ENCODE measurements at places on chromosomes 2 and 18.

- no peaks in the 10 kb centered on the region for H3K27me3 ChIP-seq
- peaks cover 33% of the 10 kb centered on the region for H3K4me1 ChIP-seq
- H3K4me3 ChIP-seq = peak overlapping the region; percentile 13
- peak overlapping the region; percentile 52 for H3K27ac ChIP-seq
- H3K36me3 ChIP-seq = peaks cover 2% of the 10 kb centered on the region
- DNase-seq = peak; percentile 52
Observed at GRCh38 chr2:25586726-25587144, 86.6 kb downstream of the DTNB start.

DNA sequence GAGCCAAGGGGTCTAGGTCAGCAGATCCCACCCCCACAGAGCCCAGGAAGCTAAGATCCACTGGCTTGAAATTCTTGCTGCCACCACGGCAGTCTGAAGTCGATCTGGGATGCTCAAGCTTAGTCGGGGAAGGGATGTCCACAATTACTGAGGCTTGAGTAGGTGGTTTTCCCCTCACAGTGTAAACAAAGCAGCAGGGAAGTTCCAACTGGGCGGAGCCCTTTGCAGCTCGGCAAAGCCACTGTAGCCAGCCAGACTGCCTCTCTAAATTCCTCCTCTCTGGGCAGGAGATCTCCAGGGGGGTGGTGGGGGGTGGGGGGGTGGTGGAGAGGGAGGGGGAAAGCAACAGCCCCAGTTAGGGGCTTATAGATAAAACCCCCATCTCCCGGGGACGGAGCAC lies 419.5 kb downstream of the NUP35 start:
- H3K4me1 ChIP-seq = no peaks in the 10 kb centered on the region
- H3K36me3 ChIP-seq = no peaks in the 10 kb centered on the region
- H3K27me3 ChIP-seq = no peaks in the 10 kb centered on the region
- DNase-seq = no peak
- no peak overlapping the region for H3K4me3 ChIP-seq

DNA sequence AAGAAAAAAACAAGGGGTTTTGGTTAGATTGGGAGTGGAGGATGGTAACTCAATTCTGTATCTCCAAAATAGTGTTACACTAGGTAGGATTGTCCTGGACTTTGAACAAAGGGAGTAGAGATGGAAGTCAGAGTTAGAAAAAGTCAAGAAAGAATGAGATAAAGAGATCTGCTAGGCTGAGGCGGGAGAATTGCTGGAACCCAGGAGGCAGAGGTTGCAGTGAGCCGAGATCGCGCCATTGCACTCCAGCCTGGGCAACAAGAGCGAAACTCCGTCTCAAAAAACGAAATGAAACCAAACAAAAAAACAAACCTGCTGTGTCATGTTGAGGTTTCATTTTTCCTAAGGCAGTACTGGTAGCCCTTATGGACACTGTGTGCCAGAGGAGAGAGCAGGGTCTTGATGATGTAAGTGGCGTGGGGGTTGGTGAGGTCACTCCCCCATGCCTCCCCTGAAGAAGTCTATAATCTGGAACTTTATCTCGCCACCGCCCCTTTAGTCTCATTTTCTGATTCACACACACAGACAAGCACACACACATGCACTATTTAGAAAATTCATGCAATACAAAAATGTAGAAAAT lies 10.5 kb downstream of the DRC1 start:
- H3K27me3 ChIP-seq = peaks cover 14% of the 10 kb centered on the region
- DNase-seq = peak; percentile 53
- H3K4me1 ChIP-seq = peaks cover 15% of the 10 kb centered on the region
- H3K4me3 ChIP-seq = peak overlapping the region; percentile 73
- no peaks in the 10 kb centered on the region for H3K36me3 ChIP-seq

GRCh38 chr2:9392898-9393765 lies 30.2 kb downstream of the ITGB1BP1 start:
- H3K36me3 ChIP-seq = no peaks in the 10 kb centered on the region
- no peaks in the 10 kb centered on the region for H3K4me1 ChIP-seq
- H3K4me3 ChIP-seq = no peak overlapping the region
- no peaks in the 10 kb centered on the region for H3K27me3 ChIP-seq
- no peak for DNase-seq

DNA sequence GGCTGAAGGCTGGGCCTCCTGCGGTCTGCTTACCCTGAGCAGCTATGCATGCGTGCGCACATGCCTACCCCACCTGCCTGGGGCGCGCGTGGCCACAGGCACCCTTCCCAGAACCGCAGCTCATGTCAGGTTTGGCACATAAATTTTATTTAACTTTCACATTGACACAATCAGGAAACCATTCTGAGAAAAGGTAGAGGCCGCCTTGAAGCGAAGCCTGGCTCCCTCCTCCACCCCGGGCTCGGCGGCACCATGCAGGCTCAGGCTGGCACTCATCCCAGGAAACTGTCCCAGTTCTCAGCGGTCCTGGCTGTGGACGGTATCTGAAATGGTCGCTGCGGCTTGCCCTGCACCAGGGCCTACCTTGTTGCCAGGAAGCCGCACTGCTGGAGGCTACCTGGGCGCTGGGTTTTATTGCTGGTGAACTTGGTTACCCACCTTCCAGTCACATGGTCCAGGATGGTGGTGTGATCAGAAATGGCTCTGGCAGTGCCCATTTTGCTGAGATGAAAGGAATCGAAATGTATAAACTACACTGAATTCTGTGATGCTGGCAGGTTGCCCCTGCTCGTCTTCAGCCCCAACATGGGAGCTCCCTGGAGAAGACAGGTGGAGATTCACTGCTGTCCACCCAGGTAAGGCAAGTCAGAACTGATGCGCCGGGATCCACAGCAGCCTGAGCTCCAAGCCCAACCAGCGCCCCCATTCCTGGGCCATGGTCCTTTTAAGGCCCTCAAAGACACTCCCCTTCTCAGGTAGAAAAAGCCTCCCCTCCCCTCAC lies 25.5 kb downstream of the CHST10 start:
- no peaks in the 10 kb centered on the region for H3K4me1 ChIP-seq
- no peaks in the 10 kb centered on the region for H3K36me3 ChIP-seq
- no peak overlapping the region for H3K27ac ChIP-seq
- no peaks in the 10 kb centered on the region for H3K27me3 ChIP-seq

GRCh38 chr2:187554704-187555082 lies 458 bp upstream of the TFPI start:
- H3K36me3 ChIP-seq = no peaks in the 10 kb centered on the region
- H3K4me3 ChIP-seq = no peak overlapping the region
- no peak overlapping the region for H3K27ac ChIP-seq
- H3K4me1 ChIP-seq = peaks cover 12% of the 10 kb centered on the region
- no peak for DNase-seq

- H3K36me3 ChIP-seq = no peaks in the 10 kb centered on the region
- no peak overlapping the region for H3K4me3 ChIP-seq
- no peaks in the 10 kb centered on the region for H3K27me3 ChIP-seq
- H3K4me1 ChIP-seq = no peaks in the 10 kb centered on the region
- no peak for DNase-seq
Observed at GRCh38 chr18:64982414-64983055, 768.3 kb upstream of the CDH7 start.

DNA sequence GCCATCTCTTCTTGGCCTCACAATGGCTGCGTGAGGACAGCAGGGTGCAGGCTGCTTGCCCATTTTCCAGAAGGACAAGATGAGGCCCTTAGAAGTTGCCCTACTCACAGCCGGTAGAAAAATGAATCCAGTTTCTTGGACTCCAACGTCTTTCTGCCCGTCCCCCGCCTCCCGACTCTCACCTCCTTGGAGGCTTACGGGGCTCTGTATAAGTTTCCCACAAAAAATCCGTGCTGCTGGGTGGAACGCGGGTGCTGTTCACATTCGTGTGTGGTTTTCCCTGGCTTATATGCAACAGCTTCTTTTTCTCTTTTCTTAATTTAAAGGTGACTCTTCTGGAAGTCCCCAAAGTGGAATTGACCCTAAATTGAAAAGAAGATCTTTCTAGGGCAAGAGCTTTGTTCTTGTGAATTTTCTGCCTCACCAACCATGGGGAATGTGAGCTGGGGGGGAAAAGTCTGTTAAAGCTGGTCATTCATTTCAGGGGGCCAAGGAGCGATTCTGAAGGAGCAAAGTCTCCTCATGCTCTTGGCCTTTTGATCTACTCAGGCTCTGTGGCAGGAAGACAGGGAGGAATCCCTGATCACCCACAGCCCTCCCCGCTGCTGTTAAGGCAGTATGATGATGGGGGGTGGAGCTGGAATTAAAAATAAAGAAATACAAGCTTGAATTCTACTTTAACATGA lies 51.3 kb downstream of the DDX1 start:
- H3K36me3 ChIP-seq = peaks cover 28% of the 10 kb centered on the region
- H3K27me3 ChIP-seq = no peaks in the 10 kb centered on the region
- H3K27ac ChIP-seq = no peak overlapping the region
- no peaks in the 10 kb centered on the region for H3K4me1 ChIP-seq
- no peak overlapping the region for H3K4me3 ChIP-seq
- no peak for DNase-seq

DNA sequence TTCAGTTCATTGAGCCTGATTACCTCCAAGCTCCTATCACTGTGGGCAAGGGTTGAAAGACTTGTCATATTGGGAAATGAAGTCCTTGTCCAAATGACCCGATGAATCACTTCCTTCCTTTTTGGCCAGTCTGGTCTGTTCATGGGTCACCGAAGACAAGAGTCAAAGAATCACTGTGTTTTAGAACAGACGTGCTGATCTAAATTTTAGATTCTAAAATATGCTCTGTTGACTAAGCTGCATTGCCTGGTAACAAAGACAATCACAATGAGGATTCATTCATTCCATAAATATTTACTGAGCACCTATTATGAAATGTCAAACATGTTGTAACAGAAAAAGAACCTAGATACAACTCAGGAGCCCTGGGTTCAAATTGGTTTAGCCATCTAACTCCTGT lies 99.4 kb upstream of the RND3 start:
- no peaks in the 10 kb centered on the region for H3K4me1 ChIP-seq
- no peak for DNase-seq

DNA sequence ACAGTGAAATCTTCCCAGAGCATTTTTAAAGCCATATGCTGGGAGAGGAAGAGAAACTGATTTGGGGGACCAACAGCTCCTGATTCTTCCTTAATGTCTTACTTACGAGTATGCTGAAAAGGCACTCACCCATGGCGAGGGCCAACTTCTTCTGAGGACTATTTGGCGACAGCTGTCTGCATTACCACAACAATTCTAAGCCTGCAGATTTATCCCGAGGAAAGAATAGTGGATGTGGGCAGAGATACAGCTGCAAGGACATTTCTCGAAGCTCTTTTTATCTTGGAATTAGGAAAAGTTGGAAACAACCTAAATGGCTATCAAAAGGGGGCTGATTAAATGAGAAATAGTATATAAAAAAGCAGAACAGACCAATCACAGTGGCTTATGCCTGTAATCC lies 40.3 kb upstream of the FHL2 start:
- H3K36me3 ChIP-seq = no peaks in the 10 kb centered on the region
- H3K4me1 ChIP-seq = no peaks in the 10 kb centered on the region
- no peak overlapping the region for H3K4me3 ChIP-seq
- DNase-seq = no peak
- no peak overlapping the region for H3K27ac ChIP-seq
- H3K27me3 ChIP-seq = peaks cover 9% of the 10 kb centered on the region

- no peak for DNase-seq
- H3K36me3 ChIP-seq = peaks cover 2% of the 10 kb centered on the region
- no peak overlapping the region for H3K4me3 ChIP-seq
- H3K27me3 ChIP-seq = no peaks in the 10 kb centered on the region
- H3K4me1 ChIP-seq = no peaks in the 10 kb centered on the region
- no peak overlapping the region for H3K27ac ChIP-seq
Observed at GRCh38 chr2:95240091-95240490, 32.8 kb downstream of the ZNF892 start.

DNA sequence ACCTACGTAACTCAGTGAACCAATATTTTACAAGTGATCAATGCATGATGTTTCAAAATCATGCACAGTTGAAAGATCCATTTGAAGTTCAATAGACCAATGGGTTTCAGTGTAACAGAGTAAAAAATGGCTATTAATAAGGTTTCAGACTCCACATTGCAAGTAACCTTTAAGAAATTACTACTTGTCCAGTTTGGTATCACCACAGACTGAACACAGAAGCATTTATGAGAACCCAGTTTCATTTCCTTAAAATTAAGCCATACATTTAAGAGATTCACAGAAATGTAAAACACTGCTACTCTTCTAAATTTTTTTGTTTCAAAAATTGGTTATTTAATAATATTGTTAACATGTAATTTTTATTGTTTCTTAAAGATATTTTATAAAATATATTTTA lies 98.9 kb upstream of the CHRNA1 start:
- H3K4me1 ChIP-seq = no peaks in the 10 kb centered on the region
- H3K36me3 ChIP-seq = no peaks in the 10 kb centered on the region
- peaks cover 13% of the 10 kb centered on the region for H3K27me3 ChIP-seq
- no peak overlapping the region for H3K27ac ChIP-seq
- no peak for DNase-seq
- H3K4me3 ChIP-seq = no peak overlapping the region

DNA sequence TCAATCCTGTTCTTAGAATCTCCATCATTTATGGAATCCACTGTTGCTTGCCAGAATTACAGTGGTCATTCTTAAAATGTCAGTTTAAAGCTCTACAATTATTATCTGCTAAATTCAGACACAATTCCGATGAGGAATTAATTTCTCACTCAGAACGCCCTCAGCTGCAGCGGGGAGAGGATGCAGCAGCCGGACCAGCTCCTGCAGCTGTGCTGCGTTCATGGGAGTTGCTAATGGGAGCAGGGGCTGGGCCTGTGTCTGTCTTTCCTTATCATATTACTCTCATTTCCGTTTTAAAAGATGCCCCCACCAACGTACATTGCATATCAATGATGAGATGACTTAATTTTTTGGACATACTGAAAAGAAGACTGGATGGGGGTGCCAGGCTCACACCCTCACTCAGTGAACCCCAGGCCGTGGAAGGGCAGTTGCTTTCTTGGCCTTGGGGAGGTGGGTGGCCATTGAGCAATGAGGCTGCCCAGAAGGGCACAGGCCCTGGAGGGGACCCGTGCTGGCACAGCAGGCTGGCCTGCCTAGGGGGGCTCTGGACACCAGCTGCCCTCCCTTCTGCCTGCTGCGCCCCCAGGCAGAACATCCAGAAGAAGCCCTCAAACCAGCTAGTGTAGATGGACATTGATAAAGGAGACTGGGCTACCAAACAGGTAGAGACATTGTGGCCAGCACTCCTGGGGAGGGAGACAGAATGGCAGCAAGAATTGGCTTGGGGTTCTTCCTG lies 503.6 kb upstream of the MYT1L start:
- H3K4me3 ChIP-seq = no peak overlapping the region
- no peak overlapping the region for H3K27ac ChIP-seq
- DNase-seq = no peak
- H3K4me1 ChIP-seq = no peaks in the 10 kb centered on the region

All from T-helper 2 cell treated with Interferon-gamma antibody and Interleukin-4, amounts not matched to agents 5 μg/mL and 100 μg/mL, for 36 hours (primary cell).